ENCODE measurements at places on chromosomes 12 and 14. TPM values are rescaled to one million over a fixed set of nuclear protein-coding genes. Genes with fewer than 3 reads are reported as not detected.

CLEC4A gene
- total RNA-seq: 0.18 TPM

KRR1 gene
- 73.2 TPM for total RNA-seq

EXOC3L4 gene
- total RNA-seq: not detected

MUCL1 gene
- not detected for total RNA-seq

CARMIL3 gene
- total RNA-seq: 0.05 TPM

BIN2 gene
- not detected for total RNA-seq

CAPS2 gene
- 3.6 TPM for total RNA-seq

Measured in smooth muscle cell of the umbilical artery (primary cell).